ENCODE measurements at places on chromosomes 1 and 21. TPM values are rescaled to one million over a fixed set of nuclear protein-coding genes. Genes with fewer than 3 reads are reported as not detected.

EPS8L3 gene
- total RNA-seq, result 0.52 TPM

BACE2 gene
- total RNA-seq, result 23.2 TPM

ALDH9A1 gene
- total RNA-seq, result 42.0 TPM

OSCP1 gene
- total RNA-seq, result 7.4 TPM

NUDC gene
- total RNA-seq, result 127 TPM

C8A gene
- not detected for total RNA-seq
